ENCODE measurements at places on chromosomes 5 and 9.

GRCh38 chr9:4098031-4098430 is 201.8 kb downstream of the GLIS3 start:
- no peak for DNase-seq

GRCh38 chr5:56466136-56466816 is 233.1 kb upstream of the ANKRD55 start:
- no peak for DNase-seq

DNA sequence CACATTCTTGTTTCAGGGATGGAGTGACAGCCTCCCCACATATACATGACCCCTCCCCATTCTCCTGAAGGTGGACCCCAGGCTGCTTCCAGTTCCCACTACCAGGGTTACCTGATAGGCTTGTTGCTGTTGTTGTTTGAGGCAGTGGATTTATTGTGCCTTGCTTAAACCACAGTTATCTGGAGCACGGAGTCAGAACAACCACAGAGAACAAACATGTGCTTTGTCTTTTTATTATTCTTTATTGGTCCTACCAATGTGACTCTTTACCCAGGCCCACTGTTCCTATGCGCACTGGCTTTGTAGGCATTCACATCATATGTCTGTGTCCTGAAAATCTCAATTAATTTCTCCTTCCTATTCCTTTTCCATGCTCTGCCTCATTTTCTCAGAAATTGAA is 41.2 kb upstream of the IPPK start:
- no peak for DNase-seq

GRCh38 chr9:18805386-18805785 is 227.6 kb downstream of the SAXO1 start:
- DNase-seq = no peak

DNA sequence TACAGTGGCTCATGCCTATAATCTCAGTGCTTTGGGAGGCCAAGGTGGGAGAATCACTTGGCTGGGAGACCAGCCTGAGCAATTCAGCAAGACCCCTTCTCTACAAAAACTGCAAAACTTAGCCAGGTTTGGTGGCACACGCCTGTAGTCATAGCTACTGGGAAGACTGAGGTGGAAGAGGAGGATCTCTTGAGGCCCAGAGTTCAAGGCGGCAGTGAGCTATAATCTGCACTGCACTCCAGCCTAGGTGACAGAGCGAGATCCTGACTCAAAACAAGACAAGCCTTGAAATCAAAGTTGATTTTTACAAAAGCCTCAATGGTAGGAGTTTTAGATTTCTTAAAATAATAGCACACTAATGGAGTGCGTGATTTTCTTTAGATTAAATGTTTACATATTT is 14.6 kb downstream of the UBE2D2 start:
- no peak for DNase-seq

GRCh38 chr9:94212091-94212490 is 47.0 kb upstream of the ZNF169 start:
- DNase-seq = no peak

DNA sequence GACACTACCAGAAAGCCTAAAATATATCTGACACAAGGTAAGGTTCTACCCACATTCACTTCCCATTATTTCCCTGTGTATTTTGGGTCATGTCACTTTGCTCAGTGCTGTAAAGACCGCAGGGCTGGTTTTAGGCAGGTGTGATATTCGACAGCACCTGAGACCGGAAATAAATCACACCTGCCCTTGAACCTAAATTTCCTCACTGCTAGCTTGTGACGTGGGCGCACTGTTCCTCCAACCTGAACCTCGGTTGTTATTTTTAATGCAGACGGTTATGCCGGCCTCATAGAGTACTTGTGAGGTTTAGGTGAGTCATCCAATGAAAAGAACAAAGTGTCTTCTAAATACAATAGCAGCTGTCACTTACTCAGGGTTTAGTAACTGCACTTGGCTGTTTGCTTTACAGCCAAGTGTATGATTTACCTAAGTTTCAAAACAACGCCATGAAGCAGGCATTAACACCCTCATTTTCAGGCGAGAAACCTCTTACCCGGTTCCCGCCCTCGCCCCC is 20.7 kb upstream of the ZNF782 start:
- DNase-seq = no peak

DNA sequence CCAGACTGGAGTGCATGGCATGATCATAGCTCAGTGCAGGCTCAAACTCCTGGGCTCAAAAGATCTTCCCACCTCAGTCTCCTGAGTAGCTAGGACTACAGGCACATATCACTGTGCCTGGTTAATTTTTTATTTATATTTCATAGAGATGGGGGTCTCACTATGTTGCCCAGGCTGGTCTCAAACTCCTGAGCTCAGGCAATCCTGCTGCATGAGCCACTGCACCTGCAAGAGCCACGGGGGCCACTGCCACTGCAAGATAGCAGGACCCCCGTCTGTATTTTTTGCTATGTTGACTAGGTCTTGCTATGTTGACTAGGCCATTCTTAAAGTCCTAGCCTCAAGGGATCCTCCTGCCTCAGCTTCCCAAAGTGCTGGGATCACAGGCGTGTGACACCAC is 6.5 kb downstream of the CYSTM1 start:
- DNase-seq = no peak

- DNase-seq = no peak
Observed at GRCh38 chr9:114299286-114300152, 23.4 kb upstream of the ORM1 start.
